ENCODE measurements at places on chromosomes 7 and 10.

- no peak for DNase-seq
These were observed 3.1 kb downstream of the HERPUD2 start for GRCh38 chr7:35691827-35692307.

GRCh38 chr10:129951101-129951969 is 12.7 kb downstream of the EBF3 start:
- no peak for DNase-seq

DNA sequence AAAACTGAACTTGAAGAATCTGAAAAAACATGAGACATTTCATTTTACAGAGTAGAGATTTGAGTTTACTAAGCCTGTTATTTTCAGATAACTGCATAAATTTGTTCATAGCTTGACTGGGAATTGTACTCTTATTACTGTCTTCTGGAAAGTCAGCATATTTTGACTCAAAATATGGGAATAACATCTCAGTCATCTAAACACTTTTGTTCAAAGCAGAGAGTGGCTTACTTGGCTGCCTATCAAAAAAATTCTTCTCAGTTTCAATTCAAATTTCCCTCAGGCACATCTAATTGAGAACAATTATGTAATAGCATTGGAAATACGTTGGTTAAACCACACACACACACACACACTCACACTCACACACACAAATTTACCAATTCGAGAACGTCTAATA is 384.6 kb downstream of the ARL4A start:
- DNase-seq = peak; percentile 26

GRCh38 chr7:130814778-130815335 is 80.8 kb upstream of the KLF14 start:
- DNase-seq = peak; percentile 47
